NCI-H1694 (cell line): ENCODE measurements at places on chromosomes 1 and 21.

- DNase-seq: peak; percentile 63
Measured at GRCh38 chr1:2545754-2546514, 10.2 kb upstream of the TNFRSF14 start.

- no peak for DNase-seq
Measured at GRCh38 chr21:46423546-46424038, 35.1 kb upstream of the DIP2A start.

GRCh38 chr1:156249593-156249992 is 1.7 kb upstream of the PAQR6 start:
- DNase-seq: no peak

- DNase-seq: no peak
Measured at GRCh38 chr1:188895611-188896010, 1582.1 kb downstream of the BRINP3 start.

GRCh38 chr1:26627954-26628353 is 67.9 kb upstream of the ARID1A start:
- DNase-seq: no peak

- DNase-seq: no peak
Measured at GRCh38 chr1:1542766-1543705, 2.6 kb upstream of the TMEM240 start.

DNA sequence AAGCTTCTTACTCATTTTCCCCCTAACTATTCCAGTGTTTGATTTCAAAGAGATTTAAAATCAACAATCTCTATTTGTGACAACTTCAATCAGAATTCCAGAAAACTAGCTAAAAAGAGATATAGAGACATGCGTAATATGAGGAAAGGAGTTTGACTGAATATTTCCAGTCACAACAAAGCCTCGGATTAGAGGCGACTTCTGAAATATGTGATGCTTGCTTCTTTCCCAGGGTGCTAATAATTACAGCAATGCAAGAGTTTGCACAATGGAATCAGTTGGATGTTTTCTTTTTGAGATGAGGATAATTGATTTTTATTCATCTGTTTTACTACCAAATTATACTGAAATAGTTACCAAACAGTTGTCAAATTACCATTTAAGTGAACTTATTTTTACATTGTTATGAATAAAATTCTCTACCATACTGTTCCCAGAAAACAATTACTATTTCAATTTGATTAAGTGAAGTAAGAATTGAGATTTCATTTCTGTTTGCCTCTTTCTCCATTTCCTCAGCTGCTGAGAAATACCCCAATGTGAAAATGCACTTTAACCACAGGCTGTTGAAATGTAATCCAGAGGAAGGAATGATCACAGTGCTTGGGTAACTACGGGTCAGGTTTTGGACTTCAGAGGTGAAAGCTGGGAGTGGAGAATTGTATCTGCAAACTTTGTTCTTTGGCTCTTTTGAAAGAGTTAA is 28.1 kb downstream of the KMO start:
- no peak for DNase-seq

DNA sequence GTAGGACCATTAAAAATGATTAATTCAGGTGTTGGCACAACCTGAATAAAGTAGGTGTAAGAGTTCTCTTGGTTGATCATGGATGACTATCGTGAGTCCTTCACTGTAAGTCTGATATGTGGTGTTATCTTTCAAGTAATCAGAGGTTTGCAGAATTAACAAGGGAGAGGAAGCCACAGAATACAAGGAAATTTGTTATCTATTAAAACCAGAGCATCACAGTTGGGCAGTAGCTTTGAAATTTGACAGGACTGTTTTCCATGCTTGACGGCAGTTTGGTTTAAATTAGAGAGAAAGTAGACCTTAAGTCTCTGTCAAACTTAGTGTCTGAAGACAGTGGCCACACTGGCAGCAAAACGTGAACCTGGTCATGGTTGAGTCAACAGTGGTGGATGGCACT is 139.5 kb upstream of the KCNK2 start:
- DNase-seq: no peak

DNA sequence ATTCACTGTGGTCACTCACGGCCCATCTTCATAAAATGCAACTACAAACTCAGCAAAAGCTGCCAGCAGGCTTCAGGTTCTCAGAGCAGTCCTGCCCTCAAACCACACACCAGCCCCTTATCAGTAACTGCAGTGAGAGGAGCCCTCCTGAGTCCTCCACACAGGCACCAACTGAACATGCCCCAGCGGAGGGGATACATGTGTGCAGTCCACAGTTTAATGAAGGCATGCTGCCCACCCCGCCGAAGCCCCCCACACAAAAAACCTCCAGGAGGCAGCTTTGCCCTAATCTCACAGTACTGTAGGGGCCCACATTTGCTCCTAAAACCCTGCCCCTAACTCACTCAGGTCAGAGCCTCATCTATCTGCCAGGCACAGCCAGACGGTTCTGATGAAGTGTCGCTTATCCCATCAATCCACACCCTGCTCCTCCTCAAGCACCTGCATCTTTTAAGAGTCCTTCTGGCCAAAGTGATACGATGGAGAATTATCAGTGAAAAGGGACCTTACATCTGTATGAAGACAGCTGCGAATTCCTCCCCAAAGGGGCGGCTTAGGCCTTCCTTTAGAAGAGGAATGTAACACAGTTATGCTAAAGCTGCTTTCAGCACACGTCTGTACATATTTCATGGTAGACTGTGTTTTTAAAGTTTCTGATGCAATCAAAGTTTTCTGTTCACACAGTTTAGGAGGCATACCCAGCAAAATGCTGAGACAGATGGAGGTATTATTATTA is 3.5 kb downstream of the ABCB10 start:
- DNase-seq: no peak

DNA sequence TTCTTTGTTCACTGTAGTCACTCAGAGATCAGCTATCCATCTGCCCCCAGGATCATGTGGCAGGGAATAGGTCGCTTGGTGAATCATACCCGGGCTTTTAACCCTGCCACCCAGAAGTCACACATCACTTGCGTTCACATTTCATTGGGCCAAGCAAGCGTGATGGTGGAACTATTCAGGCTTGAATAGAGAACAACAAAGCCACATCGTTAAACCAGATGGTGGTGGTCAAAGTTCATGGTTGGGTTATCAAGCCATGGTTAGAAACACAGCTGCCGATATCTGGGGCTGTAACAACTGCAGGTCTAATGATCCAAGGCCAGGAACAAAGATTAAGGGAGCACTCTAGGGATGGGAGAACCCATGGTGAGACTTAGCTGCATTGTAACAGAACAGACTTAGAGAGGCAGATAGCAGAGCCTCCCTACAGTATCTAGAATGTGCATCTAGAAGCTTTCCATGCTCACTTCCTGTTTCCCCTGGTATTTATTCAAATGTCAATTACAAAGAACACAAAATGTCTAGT is 40.0 kb upstream of the PTPRC start:
- no peak for DNase-seq

DNA sequence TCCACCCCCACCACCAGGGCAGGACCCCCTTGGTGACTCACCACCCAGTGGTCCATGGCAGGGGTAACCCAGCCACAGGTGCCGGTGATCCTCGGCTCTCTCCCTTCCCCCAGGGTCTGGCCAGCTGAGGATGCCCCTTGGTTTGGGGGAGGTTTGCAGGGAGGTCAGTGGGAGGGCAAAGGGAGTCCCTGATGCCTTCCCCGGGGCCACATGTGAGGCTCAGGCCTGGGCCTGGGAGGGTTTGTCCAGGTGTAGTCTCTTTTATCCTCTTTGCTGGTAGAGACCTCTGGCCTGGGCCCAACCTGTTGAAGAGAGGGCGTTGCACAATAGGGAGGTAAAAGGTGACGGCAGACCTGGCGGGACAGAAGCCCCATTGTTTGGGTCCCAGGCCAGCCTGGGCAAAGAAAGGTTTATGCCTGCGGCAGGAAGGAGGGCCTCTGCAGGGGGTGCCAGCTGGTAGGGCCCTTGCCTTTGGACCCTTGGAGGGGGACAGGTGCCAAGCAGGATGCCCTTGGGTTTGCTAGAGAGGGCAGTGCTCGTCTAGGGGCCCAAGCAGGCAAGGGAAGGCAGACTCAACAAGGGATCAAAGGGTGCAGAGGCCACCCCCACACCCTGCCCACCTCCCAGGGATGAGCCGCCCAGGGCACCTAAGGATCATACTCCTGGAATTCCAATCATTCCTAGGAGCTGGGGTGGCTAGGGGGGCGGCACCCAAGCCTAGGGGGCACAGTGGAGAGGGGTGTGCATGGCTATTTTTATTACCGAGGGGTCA is 760 bp upstream of the TINAGL1 start:
- no peak for DNase-seq

DNA sequence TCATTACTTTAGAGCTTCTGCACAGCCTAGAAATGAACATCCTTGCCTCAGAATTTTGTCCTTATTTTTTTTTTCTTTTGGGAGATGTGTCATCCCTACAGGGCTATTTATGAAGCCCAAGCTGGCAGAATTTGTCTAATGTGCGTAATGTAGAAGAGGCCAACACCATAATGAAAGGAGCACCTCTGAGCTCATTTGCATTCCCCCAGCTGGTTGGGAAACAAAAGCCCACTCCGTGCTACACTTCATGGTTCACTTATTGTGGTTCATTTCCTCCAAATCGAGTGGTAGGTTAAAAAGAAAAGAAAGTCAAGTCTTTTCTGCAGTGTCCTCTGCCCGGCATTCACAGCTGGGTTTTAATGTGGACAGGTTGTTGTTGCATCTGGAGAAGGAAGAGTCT is 73.5 kb downstream of the KAZN start:
- no peak for DNase-seq

DNA sequence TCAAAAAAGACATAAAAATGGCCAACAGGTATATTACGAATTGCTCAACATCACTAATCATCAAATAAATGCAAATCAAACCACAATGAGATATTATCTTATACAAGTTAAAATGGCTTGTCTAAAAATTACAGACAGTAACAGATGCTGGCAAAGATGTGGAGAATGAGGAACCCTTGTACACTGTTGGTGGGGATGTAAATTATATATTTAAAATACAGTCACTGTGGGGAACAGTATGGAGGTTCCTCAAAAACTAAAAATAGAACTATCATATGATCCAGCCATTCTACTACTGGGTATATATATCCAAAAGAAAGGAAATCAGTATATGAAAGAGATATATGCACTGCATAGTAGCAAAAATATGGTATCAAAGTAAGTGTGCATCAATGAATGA is 1037.2 kb upstream of the B3GALT2 start:
- DNase-seq: no peak

DNA sequence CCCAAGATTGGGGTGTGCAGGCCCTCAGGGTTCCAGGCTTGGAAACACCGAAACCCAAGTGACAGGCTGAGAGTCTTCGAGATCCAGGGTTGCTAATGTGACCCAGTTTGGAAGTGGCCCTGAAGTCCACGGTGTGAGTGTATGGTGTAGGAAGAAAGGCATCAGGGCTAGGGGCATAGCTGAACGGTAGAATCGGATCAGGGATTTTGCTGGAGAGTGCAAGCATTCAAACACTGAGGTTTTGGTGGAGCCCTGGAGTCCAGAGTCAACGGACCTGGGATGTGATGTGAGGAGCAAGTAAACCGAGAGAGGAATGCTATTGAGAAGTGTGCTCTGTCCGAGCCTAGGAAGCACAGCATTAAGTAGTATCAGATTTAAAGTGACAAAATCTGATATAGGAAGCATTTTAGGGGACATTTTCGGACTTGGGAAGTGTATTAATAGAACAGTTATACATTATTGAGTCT is 958 bp downstream of the NFYC start:
- DNase-seq: no peak

DNA sequence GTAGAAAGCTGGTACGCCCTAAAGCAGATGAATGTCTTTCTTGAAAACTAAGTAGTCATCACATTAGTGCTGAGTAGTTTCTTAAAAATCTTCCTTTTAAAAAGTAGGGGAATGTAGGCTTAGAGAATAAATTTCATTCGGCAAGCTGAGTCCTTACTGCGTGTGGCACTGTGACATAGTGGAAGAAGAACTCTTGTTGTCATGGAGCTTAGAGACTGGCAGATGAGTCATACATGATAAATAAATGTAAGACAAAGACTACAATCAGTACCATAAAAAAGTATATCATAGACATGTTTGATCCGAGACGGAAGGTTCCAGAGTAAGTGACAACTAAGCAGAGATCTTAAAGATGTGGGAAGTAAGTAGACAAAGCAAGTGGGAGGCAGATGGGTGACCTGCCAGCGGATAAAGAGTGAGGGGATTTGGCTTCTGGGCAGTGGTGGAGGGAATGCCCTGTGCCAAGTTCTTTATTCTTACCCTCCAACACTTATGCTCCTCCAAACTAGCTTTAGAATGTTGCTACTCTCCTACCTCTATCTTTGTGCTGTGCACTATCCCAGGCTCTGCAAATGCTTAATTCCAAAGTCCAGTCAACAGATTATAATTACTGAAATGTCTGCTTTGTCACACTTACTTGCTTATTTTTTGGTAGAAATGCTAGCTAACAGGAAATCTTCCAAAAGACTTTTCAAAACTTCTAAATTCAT is 608.5 kb upstream of the USP24 start:
- no peak for DNase-seq

DNA sequence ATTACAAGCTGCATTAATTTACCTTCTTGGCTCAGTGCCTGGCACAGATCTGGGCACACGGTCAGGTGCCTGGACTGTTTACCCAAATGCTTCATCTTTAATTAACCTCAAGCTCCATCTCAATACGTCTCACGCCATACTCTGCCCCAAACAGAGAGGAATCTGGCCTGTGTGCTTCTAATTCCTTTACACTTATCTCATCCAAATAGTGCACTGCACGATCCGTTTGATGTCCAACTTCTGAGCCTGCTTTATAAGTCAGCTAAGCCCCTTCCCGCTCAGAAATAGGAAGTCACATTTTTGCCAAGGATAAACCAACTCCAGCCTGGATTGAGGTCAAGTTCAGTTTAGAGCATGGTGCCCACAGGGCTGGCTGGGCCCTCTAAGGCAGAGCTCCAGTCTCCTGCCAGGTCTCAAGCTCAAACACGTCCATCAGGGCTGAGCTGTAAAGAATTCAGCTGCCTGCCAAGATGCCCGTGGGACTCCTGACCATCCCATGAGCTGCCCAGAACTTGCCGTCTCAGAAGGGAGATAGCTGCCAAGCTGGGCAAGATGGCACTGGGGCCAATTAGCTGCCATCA is 233.5 kb downstream of the TRABD2B start:
- DNase-seq: no peak

DNA sequence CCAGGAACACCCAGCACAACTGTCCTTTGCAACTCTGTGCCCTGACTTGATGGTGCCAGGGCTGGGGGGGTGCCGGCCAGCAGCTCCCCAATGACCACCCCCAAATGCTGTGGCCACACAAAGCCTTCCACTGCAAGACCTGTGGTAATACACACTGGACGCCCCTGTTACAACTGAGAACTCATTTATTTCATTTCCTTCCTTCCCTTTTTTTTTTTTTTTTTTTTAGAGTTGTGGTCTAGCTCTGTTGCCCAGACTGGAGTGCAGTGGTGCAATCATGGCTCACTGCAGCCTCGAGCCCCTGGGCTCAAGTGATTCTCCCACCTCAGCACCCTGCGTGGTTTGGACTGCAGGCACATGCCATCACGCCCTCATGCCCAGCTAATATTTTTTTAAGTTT is 25.2 kb downstream of the TP73 start:
- DNase-seq: no peak

DNA sequence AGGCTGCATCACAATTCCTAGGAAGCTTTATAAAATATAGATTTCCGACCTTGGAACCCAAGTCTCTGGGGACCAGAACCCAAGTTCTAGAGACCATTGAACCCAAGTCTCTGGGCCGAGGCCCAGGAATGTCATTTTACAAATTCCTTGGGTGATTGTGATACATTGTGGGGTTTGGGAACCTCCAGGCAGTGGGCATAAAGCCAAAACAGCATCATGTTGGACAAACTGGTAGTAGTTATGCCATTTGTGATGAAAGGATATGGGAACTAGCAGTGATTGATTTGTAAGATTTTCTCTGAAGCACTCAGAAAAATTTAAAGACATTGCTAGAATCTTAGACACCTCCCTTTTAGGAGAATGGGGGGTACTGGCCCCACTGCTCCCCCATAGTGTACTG is 160.2 kb downstream of the HIVEP3 start:
- no peak for DNase-seq
